ENCODE measurements at places on chromosomes 5 and 9.

- DNase-seq, result no peak
Measured at GRCh38 chr5:80227979-80228596, 27.8 kb downstream of the SERINC5 start.

DNA sequence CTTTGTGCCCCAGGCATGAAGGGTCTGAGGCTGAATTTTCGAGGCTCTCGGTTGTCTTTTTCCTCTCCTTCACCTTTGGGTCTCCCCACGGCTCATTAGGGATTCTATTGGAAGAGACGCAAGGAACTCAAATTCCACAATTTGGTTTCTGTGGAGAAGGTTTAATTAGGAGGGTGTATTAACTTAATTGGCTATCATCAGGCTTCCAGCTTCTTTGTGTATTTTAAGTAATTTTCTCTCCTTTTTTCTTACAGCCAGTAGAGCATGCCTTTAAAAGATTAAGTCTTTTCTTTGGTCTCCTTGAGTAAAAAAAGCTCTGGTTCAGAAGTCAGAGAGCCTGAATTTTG, 115.4 kb downstream of the PDZD2 start:
- DNase-seq, result no peak

- DNase-seq, result no peak
Measured at GRCh38 chr5:90424245-90424644, 14.7 kb upstream of the CETN3 start.

- no peak for DNase-seq
Measured at GRCh38 chr5:66454186-66455078, 141.8 kb upstream of the MAST4 start.

- DNase-seq, result peak; percentile 52
Measured at GRCh38 chr5:14036947-14037346, 92.5 kb upstream of the DNAH5 start.

DNA sequence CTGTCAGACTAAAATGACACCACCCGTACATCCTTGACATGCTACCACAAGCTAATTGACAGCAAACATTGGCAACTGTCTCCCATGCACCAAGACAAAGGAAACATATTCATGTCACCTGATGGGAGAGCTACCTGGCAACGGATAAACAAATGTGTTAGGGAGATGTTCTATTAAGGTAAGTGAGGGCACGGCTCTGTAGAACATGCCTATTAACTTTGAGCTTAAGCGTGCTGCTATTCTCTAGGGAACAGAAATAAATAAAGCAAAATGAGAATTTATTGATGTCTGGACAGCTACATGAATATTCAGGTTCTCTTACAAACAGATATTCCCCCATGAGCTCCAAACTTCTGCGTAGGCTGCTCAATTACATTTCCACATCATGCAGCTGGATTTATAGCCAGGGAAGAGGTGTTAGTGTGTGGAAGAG, 361.4 kb upstream of the RFX3 start:
- DNase-seq, result no peak

DNA sequence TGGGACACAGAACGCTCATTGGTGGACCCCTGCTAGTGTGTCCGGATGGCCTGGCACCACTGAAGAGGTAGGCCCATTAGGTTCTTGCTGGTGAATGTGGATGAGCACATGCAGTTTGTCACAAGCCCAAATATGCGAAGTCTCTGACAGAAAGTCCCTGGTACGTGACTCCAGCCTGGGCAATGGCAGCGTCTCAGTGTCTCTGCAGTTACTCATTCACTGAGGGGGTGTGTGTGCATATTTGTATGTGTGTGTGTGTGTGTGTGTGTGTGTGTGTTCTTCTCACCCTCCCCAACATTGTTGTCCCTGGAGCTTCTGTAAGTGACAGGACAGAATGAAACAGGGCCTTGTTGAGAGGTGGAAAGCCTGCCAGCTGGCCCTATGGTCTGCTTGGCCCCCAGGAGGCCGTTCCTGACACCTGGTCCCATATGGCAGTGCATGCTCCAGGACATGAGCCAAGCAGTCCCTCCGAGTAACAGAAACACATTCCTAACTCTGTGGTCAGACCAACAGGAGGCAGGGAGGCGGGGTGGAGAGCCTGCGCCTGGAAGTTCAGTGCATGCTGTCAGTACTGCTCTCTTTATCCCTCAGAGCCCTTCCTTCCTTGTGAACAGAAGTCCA, 169.9 kb downstream of the SLC28A3 start:
- peak; percentile 98 for DNase-seq

GRCh38 chr5:15943487-15943886, 236.1 kb downstream of the MARCHF11 start:
- peak; percentile 75 for DNase-seq

DNA sequence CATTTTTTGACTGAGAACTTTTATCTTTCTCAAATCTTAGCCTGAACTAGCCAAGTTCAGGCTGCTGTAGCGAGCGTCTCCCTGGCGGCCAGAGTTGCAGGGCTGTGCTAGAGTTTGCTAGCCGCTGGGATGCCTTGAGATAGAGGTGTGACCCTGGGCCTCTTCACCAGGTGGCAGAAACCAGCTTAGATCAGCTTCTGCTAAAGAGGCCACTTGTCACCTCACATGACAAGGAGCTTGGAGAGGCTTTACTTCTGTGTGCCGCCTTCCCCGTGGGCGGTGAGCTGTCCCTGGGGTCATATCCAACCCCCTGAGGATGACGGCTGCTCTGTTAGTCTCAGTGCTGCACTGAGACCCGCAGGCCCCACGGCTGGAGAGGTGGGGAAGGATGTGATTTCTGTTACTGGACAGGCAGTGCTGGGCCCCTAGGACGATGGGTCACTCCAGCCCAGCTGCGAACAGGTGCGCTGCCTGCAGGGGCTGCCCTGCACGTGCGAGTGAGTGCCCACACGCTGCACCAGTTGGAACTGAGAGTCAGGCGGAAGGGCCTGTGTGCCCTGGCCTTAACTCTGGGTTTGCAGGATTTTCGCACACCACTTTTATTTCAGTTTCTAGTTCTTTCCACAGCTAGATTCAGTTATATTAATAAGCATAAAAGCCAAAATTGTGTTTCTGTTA, 63.8 kb downstream of the EHMT1 start:
- no peak for DNase-seq

Measured in IMR-90 (cell line).